ENCODE measurements at places on chromosomes 7 and 10.
A peak's percentile ranks its signal among the peaks of the same experiment; 100 is the strongest.

- DNase-seq = peak; percentile 67
These were observed 114.2 kb downstream of the DYNC1I1 start for GRCh38 chr7:95886501-95887090.

GRCh38 chr10:52313933-52314821 lies at the start of gene DKK1:
TSS of gene DKK1 (plus strand) at chr10:52314281. CDS start at chr10:52314435, 154 bp downstream.
- peak; percentile 91 for DNase-seq

- no peak for DNase-seq
These were observed 70.3 kb upstream of the LOXL4 start for GRCh38 chr10:98338318-98338717.

DNA sequence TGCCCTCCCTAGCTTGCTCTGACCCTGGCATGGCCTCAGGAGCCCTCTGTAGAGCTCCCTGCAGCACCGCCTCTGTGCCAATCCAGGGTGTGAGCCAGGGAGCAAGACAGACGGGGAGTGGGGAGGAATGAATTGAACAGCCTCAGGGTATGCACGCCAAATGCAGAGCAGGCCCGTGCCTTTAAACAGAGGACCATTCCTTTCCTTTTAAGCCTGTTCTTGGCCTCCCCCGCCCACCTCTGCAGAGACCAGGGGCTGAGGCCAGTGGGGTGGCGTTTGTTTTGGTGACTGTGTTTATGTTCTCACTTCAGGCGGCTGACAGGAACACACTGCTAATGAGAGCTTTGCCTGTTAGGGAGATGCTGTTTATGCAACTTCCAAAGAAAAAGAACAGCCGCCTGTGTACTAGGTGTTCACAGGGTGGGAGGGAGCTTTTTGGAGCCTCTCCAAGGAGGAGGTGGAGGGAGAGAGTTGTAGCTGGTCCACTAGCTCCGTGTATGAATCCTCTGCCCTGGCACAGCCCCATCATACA lies 528.1 kb upstream of the DPP6 start:
- DNase-seq = peak; percentile 66

GRCh38 chr7:27157702-27158431 lies 1.4 kb upstream of the HOXA7 start:
- DNase-seq = no peak

- no peak for DNase-seq
These were observed 34.0 kb downstream of the INPP5F start for GRCh38 chr10:119759832-119760231.

GRCh38 chr10:58662314-58662713 lies 149.6 kb downstream of the BICC1 start:
- DNase-seq = no peak

DNA sequence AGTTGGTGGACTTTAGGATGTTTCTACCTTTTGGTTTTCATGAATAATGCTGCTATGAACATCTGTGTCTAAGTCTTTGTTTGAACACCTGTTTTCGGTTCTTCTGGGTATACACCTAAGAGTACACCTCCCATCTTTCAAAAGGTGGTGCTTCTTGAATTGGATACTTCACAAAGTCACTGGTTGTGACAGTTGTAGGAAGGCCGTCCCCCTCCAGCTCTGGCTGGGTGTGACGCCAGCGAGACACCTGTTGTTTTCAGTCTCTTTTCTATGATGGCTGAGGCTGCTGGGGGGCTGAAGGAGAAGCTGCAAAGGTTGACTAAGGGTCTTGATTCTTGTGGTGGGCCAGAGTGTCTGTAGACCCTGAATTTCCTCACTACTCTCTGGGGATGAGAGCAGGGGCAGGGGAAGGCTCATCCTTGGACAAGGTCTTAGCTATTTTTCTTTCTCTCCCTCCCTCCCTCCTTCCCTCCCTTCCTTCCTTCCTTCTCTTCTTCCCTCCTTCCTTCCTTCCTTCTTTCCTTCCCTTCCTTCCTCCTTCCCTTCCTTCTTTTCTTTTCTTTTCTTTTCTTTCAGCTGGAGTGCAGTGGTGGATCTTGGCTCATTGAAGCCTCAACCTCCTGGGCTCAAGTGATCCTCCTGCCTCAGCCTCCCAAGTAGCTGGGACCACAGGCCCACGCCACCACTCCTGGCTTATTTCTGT lies 5.6 kb downstream of the NEURL1 start:
- DNase-seq = no peak

GRCh38 chr10:99844433-99844955 lies 62.1 kb downstream of the ABCC2 start:
- DNase-seq = no peak

GRCh38 chr7:8208816-8209215 lies 53.2 kb downstream of the ICA1 start:
- no peak for DNase-seq

GRCh38 chr7:108001764-108002725 lies 916 bp downstream of the LAMB1 start:
- DNase-seq = peak; percentile 70

DNA sequence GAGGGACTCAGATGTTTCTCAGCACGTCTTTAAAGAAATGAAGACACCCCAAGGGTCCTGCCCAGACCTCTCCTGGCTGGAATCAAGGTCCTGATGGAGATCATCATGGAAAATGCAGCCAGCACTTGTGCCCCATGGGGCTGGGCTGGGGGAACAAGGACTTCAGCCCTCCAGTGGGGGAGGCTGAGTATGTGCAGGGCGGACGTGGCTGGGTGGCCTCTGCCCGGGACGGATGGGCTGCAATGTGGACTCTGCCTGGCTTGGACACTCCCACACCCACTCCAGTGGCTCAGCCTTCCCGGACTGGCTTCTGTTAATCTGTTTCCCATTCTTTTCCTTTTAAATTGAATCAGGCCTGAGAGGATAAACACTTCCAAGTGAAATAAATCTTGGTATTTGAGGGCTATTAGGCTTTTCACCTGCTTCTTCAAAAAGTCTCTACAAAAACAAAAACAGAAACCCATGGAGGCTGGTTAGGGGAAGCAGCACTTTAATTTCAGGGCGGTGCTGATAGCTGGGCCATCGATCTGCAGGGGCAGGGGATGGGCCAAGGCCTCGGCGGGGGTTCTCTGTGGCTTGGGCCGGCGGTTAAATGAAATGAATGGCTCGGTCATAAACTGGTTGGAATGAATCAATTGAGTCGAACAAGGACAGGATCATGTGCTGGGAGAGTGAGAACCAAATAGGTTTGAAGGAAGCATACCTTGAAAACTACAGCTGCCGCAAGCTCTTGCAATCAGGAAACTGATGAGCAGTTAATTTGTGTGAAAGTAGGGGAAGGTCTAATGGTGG lies 51.4 kb downstream of the ADARB2 start:
- peak; percentile 10 for DNase-seq

DNA sequence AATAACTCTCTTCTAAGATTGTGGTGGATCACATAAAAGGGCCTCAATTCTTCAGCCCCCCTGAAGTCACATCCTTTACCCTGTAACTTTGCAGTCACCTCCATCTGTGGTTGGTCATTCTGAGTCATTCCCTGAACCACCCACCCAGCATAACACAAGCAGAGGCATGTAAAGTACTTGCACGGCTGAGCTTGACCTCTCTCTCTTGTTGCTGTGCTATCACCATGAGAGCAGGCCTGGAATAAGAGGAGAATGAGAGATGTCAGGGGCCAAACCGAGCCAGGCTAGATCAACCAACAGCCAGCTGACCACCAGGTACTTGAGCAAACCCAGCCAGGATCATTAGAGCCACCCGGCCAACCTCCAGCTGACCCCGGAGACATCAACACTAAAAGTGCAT lies 13.5 kb upstream of the STK17A start:
- no peak for DNase-seq

- DNase-seq = no peak
These were observed 47.2 kb downstream of the OSBPL3 start for GRCh38 chr7:24932815-24933214.

GRCh38 chr10:109159351-109159750 lies 764.0 kb downstream of the XPNPEP1 start:
- peak; percentile 37 for DNase-seq

GRCh38 chr10:61399406-61399805 lies 53.8 kb downstream of the TMEM26 start:
- DNase-seq = no peak

GRCh38 chr7:68063171-68063570 lies 1066.5 kb downstream of the TYW1 start:
- peak; percentile 50 for DNase-seq

- DNase-seq = no peak
These were observed 119.7 kb upstream of the SORCS1 start for GRCh38 chr10:107284187-107284586.

DNA sequence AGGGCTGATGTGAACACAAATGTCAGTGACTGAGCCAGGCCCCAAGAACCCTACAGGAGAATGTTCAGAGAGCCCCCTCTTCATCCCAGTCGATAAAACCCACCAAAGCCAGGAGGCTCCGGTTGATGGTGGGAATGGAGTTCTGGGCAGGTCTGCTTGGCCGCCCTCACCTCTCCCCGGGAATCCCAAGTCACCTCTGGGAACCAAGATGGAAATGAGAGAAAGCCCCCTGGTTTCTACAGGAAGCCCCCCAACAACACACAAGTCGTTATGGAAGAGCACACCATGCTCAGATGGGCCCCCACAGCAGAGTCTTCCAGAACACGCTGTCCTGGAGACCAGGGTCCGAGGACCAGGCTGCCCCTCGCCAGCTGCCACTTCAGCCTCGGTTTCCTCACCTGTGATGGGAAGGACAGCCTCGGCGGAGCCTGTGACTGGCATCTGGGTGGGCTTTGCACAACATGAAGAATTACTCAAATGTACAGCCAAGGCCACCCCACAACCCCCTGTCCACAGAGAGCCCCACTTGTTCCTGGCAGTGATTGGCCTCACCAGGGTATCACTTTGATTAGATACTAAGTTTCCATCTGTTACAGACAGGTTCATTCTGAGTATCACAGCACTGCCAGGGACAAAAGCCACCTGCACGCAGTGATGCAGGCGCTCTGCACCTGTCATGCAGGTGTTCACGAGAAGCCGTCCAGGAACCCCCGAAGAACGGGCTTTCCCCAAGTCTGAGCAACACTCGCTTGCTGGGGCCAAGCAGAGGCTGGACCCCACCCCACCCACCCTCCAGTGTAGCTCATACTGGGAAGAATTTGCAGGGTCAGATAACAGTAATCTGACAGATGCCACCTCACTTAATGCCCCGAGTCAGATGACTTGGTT lies 57.6 kb downstream of the MKI67 start:
- DNase-seq = no peak

- DNase-seq = no peak
These were observed 33.5 kb downstream of the SH2B2 start for GRCh38 chr7:102320181-102320580.

DNA sequence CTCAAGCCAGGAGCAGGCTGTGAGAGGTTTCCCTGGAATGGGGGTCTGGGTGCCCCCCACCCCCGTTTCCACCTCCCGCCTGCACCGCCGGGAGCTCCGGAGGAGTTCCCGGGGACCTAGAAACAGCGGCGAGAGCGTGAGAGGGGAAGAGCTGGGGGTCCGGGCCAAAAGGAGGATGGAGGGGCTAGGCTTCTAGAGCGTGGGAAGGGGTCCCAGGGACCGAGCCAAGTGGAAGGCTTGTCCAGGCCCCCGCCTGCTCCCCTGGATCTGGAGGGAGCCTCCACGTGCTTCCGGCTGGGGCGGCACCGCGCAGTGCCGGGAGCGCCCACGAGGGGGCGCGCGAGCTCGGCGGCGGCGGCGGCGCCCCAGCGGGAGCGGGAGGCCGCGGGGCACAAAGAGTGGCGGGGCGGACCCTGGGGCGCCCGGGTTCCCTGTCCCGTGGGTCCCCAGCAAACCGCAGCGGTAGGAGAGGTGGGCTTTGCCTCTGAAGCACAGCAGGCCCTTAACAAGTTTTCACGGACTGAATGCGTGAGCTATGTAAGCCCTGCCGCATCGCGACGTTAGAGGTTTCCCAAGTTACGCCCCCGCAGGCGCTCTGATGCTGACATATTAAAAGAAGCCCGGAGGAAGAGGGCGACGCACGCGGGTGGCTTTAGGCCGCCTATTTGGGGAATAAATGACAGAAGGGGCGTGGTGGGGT lies 104.4 kb upstream of the LRRC4 start:
- peak; percentile 69 for DNase-seq

DNA sequence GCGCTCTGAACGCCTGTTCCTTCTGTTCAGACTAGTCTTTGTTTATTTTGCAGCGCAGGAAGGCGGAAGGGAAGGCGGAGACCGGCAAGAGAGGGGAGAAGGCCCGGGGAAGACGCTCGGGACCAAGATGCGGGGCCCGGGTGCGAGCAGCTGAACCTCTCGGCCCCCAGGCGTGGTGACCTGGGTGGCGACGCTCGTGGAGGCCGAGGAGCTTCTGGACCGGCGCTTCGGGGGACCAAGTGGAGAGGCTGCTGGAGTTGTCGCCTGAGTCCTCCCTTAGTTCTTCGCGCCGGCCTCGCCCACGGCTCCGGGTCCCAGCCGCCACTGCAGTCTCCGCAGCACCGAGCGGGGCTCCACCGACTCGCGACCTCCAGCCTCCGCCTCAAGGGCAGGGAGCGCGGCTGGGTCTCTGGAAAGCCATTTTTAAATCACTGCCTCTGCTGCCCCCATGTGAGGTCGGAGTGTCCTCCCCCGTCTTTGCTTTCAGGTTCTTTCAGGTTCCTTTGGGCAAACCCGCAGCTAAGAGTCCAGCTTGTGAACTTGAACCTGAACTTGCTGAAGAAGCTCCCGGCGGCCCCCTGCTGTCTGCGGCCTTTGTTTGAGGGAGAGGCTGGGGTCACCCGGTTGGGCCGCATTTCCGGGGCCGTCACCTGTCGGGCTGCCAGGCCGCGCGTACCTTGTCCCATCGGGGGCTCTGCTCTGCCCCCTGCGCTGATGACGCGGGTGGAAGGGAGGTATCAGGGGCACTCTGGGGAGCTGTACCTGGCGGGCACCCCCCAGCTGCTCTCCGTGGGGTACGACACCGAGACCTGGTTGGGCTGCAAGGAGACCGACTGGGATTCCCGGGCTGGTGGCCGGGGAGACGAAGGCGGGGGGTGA lies 136.0 kb downstream of the KIF20B start:
- no peak for DNase-seq

- DNase-seq = peak; percentile 22
These were observed 26.5 kb downstream of the ASNS start for GRCh38 chr7:97845622-97846203.

DNA sequence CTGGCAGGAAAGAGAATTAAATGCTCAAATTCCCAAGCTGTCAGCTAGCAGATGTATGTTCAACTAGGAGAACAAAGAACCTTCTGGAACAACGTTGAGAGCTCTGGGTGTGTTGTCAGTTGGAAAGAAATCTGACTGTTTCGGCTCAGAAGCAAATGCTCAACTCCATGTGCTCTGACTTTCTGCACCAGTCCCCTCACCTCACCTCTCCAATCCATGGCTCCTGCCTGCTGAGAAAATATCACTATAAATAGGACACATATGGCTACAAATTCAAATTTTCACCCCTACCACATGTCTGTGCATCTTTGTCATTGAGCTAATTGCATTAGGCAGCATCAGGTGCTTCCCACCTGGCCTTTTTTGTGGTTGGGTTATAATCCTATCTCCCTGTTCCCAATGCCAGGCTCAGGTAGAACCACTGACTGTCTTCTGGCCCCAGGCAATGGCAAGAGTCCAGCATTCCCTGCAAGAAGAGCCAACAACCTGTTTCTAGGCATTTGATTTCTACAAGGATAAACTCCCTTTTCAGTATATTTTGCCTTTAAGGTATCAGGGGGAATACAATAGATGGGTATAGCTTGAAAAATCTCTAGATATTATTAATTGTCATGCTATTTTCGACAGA lies 142.6 kb upstream of the LSM8 start:
- DNase-seq = no peak
